ENCODE measurements at places on chromosomes 2 and 18.

- no peak for DNase-seq
Measured at GRCh38 chr2:232455426-232456255, at the start of gene ALPI. TSS of gene ALPI (plus strand) at chr2:232456153. CDS start at chr2:232456200, 47 bp downstream.

- no peak for DNase-seq
Measured at GRCh38 chr2:231152800-231153557, 28.1 kb upstream of the HTR2B start.

GRCh38 chr18:77248873-77249568, 627 bp upstream of the GALR1 start:
- DNase-seq: no peak

- DNase-seq: no peak
Measured at GRCh38 chr2:177430411-177430810, 37.8 kb downstream of the AGPS start.

GRCh38 chr2:216426166-216426777, 14.0 kb downstream of the SMARCAL1 start:
- no peak for DNase-seq

DNA sequence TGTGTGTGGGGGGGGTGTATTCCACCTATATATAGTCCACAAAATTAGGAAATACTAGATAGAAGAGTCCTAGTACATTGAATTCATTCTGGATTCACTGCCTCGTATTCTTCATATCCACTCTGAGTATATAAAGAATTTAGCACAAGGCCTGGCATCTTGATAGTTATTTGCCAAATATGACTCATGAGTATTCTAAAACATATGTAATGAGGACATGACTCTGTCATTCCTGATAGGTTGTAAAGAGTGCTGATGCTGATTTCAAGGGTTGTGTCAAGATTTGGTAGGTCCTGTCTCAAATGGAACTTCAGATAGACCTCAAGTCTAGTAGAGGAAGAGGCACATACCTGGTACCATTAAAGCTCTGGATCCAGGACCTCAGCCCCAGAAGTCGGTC, 173.4 kb upstream of the BOD1L2 start:
- no peak for DNase-seq

- peak; percentile 49 for DNase-seq
Measured at GRCh38 chr2:160407393-160408172, 86.0 kb downstream of the RBMS1 start.

GRCh38 chr2:238320648-238321281, 447 bp downstream of the TRAF3IP1 start:
- no peak for DNase-seq

GRCh38 chr2:138997346-138997745, 217.2 kb upstream of the NXPH2 start:
- no peak for DNase-seq

DNA sequence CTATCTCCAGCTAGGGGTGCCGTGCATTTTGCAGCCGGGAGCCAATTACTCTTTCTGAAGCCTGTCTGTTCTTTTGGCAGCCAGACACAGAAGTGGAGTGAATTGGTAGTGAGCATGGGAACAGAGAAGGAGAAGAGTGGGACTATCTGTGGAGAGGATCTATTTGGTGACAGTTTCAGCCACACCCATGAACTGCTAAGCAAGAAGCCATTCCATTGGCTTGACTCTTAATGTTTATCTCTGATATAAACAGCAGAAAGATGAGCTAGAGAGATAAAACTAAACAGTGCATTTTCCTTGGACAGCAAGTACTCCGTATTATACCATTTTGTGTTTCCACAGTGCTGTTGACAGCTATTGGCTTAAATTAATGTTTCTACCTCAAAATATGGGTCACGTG, 259.6 kb upstream of the THUMPD2 start:
- no peak for DNase-seq

DNA sequence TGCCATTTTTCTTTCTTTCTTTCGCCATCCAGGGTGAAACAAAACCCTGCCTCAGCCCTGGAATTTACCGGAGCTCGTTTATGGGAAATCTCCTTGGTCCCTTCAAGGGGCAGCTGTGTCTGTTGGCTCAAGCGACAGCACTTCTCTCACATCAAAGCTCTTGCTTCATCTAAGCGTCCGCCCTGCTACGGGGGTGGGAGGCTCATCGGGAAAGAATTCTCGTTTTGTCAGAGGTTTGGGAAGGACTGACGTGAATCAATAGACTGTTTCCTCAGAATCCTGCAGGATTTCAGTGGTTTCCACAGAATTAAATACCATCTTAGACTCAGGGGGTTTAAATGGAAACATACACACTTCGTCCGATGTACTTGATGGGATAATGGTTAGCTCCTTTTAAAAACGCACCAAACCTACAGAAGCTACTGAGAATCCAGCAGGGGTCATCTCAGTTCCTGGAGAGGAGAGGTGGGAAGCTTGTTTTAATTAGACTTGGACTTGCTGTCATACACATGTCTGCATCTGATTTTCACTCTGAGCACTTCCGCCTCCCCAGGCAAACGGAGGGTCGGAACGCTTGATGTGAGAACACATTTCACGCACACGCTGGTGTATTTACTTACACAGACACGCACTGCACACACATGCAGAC, 91.6 kb downstream of the ASB1 start:
- DNase-seq: no peak

- DNase-seq: no peak
Measured at GRCh38 chr2:19745318-19746136, 156.3 kb downstream of the TTC32 start.

DNA sequence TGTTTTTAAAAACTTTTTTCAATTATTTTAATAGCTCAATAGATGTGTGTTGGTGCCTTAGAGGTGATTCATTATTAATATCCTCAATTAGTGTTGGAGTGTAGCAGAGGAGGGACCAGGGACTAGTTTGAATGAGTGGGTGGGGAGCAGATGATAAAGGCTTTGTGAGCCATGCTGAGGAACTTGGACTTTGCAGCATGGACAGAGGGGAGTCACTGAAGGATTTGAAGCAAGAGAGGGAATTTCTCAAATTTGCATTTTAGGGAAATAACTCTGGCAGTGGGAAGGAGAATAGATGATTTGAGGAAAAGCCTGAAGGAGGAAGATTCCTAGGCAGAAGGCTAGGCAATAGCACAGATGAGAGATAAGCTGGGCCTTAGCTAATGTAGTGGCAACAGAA, 42.3 kb upstream of the RMND5A start:
- DNase-seq: no peak

DNA sequence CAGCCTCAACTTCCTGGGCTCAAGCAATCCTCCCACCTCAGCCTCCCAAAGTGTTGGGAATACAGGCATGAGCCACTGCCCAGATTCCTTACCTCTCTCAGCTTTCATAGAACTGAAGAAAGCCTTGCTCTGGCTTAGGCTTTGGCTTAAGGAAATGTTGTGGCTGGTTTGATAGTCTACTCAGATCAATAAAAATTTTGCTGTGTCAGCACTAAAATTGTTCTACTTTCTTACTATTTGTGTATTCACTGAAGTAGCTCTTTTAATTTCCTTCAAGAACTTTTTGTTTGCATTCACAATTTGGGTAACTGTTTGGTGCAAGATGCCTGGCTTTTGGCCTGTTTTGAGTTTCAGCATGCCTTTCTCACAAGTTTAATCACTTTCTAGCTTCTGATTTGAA, 634.0 kb upstream of the FSHR start:
- no peak for DNase-seq

Data from T-cell (primary cell).